DMS79 (cell line): ENCODE measurements at places on chromosomes 12 and 14.
A peak's percentile ranks its signal among the peaks of the same experiment; 100 is the strongest.

DNA sequence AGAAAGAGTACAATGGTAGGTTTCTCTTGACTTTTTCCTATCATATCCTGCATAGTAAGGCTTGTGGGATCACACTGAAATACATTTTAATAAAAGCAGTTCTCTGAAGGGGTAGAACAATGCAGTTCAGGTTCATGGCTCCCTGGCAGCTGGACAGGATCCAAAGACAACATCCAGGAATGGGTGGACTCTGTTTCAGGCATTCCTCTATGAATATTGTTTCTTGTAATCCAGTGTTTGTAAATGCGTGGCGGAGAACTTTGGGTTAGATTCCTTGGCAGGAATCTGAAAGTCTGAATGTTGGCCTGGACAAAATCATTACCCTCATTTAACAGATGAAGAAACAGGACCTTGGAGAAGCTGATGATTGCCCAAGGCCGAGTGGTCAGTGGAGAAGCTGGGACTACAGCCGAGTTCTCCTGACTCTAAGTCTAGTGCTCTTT is 43.5 kb downstream of the SYNE2 start:
- DNase-seq, result peak; percentile 16

- no peak for DNase-seq
Measured at GRCh38 chr12:9763025-9763424, 2.3 kb upstream of the CD69 start.

GRCh38 chr12:45234139-45234865 is 18.4 kb downstream of the ANO6 start:
- DNase-seq, result no peak

DNA sequence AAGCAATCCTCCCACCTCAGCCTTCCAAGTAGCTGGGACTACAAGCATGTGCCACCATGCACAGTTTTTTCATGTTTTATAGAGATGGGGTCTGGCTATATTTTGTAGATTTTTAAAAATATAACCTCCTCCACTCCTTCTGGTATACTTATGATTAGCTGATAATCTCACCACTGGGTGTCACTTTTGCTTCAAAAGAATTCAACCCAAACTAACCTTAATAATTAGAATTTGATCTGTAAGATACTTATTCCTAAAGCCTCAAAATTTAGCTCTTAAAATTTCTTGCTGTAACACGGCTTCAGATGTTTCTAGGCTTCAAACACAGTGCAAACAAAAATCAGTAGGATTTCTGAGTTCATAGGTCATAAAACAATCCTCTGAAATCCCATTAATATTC is 130.3 kb downstream of the CEP83 start:
- DNase-seq, result no peak

DNA sequence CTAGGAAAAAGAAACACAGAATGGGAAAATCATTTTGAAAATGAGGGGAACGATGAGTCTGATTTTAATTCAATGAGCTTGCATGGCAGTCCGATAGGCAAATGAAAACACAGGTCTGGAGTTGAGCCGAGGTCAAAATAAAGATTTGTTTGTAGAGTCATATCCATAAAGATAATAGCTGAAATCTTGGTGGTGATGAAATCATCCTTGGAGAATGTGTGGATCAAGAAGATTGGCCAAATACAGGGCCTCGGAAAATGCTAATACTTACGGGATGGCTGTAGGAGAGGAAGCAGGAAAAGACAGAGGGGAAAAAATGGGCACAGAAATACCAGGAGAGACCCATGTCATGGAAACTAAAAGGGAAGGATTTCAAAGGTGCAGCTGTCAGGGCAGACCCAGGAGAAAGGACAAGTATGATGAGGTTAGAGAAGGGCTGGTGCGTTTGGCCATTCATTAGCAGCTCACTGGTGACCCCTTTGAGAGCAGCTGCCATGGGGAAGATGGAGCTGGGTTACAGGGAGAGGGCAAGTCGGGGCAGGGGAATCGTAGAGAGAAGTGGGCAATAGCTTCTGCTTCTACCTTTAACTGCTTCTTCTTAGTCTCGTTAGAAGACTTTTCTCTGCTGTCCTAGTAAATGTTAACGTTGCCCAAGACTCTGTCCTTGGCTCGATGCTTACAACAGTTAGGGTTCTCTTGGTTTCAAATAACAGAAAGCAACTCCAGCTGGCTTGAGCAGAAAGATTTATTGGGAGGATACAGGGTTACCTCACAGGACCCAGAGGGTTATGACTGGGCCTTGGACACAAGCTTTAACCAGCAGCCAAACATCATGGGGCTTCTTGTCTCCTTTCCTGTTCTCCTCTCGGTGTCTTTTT is 161.8 kb downstream of the EFCAB11 start:
- DNase-seq, result no peak

DNA sequence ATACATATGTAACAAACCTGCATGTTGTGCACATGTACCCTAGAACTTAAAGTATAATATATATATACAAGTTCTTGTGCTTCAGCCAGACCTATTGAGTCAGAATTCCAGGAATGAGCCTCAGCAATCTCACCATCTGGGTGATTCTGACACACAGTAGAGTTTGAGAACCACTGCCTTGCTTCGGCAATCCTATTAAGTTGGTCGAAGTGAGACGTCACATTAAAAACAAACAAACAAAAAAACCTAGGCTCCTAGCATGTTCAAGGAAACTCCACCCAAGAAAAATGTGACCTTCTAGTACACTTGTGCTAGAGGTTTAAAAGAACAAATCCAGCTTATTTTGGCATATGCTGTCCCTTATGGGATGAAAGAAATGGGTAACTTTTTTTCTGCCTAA is 115.8 kb downstream of the SINHCAF start:
- no peak for DNase-seq

DNA sequence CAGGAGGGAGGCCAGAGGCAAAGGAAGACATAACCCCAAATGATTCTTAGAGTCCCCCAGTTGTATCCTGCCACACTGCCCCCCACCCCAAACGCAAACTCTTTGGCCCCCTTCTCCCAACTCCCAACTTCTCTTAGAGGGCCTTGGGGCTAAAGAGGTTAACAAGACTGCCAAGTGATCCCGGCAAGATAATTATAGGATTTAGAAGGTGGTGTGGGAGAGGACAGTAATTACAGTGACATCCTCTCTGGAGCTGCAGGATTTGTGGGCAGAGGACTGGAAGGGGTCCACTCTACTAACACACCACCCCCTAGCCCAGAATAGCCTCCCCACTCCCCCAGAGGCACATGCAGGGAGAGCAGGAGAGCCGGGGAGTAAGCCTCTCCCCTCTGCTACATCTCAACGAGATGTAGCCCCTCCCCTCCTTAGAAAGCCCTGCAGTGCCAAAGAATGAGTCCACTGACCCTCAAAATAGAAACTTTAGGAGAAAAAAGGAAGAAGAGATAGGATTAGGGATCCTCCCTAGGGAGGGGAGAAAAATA is 5.3 kb upstream of the GDF11 start:
- DNase-seq, result no peak

DNA sequence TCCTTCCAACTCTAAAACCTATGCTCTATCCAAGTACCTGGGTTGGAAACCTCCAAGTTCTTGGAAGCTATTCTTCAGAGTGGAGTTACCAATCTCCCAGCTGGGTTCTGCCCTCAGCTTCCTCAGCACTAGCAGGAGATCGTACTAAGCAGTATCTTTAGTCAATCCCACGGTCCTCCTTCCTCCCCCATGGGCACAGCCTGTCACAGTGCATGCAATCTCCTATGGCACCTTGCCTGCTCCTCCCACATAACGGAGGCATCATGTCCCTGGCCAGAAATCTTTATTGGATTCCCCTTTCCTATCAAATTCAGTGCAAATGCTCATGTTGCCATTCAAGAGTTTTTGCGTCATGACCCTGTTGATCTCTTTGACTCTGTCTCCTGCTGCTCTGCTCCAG is 5.4 kb upstream of the LPAR5 start:
- no peak for DNase-seq

DNA sequence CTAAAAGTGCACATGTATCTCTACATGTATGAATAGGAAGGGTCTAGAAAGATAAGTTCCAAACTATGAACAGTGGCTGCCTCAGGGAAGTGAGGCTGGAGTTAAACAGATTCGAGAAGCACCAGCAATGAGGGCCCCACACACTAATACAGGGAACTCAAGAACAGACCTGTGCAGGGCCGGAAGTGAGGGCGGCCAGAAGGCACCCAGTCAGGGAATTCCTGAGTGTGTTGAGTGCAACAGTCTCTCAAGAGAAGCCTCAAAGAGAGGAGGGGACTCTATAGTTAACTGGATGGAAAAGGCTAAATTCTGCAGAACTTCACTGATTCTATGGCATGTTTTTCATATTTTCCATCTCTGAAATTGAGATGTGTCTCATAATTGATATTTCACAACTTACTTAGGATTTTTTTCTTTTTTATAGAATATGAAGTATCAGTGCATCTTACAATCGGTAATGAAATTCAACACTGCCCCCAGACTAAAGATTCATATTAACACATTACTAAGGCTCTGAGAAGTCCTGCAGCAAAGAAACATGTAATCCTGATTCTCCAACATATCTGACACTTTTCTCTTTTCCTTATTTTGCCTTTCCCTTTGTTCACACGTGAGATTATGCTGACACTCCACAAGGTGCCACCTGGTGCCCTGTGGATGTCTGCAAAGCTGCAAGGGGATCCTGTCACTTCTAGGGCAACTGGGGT is 61.3 kb downstream of the CHGA start:
- no peak for DNase-seq

GRCh38 chr14:104805941-104806624 is 5.2 kb downstream of the ZBTB42 start:
- DNase-seq, result no peak

- no peak for DNase-seq
Measured at GRCh38 chr12:71447691-71448132, 8.1 kb downstream of the LGR5 start.

- DNase-seq, result no peak
Measured at GRCh38 chr12:52147367-52147963, 44.3 kb downstream of the KRT80 start.

- DNase-seq, result no peak
Measured at GRCh38 chr12:93287149-93287548, 90.6 kb upstream of the NUDT4 start.

GRCh38 chr12:64826234-64826633 is 1.8 kb downstream of the TBC1D30 start:
- DNase-seq, result peak; percentile 40

GRCh38 chr14:105363847-105364708 is 34.3 kb upstream of the TEX22 start:
- no peak for DNase-seq

- DNase-seq, result no peak
Measured at GRCh38 chr12:29725587-29726320, 58.0 kb downstream of the TMTC1 start.

DNA sequence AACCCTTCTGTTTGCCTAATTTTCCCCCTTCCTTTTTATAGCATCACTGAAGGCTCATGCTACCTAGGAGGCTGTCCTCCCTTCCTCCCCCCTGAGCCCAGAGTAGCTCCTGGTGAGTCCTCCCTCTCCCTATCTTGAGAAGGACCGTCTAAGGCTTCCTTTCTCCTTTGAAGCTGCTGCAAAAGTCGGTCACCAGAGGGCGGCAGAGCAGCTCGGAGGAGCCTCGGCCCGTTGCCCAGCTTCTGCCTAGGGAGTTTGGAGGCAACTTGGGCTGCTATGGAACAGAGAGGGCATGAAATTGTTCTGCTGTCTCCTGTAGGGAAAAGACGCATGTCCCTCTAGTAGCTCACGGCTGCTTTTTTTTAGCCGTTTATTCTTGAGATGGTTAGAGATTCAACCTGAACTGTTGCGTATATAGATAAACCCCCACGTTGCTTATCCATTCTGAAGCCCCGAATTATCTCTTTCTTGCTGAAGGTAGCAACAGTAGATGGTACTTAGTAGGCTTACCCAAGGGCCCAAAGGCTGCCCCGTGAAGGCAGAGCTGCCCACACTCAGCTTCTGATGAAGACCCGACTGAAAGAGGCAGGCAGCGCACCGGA is 5.7 kb downstream of the WNT5B start:
- DNase-seq, result peak; percentile 43

GRCh38 chr14:81313775-81314429 is 86.2 kb downstream of the STON2 start:
- no peak for DNase-seq

DNA sequence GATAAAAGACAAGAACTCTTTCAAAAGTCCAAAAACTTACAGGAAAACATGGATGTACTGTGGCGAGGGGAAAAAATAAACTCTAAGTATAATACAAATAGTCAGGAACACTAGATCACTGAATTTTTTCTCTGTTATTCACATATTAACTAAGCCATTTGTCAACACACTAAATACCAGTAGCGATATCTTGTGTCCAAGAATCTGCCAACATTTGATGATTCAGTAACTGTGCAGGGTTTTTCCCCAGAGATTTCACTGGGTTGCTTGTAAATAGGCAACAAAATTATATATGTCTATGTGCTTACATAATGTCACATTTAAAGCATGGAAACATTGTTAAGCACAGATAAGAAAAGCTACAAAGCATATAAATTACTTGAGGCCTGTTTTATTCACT is 205.9 kb downstream of the KIF21A start:
- no peak for DNase-seq

DNA sequence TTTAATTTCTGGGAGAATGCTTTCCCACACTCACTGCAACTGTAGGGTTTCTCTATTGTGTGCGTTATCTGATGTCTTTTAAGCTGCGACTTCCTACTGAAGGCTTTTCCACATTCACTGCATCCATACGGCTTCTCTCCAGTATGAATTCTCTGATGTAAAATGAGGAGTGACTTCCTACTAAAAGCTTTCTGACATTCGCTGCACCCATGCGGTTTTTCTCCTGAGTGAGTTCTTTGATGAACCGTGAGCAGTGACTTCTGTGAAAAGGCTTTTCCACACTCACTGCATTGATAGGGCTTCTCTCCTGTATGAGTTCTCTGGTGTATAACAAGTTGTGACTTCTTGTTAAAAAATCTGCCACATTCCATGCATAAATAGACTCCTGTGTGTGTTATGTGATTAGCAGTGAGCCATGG is 29.7 kb downstream of the ZNF605 start:
- DNase-seq, result no peak

DNA sequence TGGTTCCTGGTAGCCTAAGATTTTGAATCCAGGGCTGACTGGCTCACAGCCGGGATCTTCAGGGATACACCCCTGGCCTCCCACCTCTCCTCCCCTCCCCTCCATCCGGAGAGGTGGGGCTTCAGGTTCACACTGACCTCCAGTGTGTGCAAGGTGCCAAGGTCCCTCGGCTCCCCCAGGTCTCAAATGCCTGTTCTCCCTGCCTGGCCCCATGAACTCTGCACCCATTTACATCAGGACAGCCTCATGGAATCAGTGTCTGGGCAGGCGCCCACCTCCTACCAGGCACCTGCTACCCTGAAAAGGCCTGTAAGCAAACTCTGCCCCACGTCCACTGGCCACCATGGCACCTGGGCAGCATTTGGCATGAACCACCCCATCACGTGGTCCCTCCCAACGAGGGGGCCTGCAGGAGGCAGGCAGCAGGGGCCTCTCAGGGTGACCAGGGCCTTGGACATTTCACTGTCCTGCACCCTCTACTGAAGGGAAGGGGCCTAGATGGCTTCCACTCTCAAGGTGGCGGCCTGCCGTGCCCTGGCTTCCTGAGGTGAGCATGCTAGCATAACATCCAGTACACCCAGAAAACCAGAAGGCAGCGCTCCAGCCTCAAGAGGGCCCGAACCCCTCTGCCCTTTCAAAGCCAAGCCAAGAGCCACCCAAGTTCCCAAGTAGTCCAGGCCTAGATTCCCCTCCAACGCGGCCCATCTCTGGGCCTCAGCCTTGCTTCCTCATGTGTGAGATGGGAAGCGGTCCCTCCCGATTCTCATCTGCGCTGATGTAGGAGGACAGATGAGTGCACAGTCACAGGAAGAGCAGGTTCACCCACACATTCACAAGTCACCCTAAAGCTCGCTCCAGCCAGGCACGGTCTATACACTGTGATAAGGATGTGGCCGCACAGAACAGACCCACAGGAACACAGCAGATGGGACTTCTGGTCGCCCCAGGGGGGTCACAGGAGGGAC is 37.3 kb downstream of the CCDC85C start:
- no peak for DNase-seq
